ENCODE measurements at places on chromosomes 3 and 15. TPM values are rescaled to one million over a fixed set of nuclear protein-coding genes. Genes with fewer than 3 reads are reported as not detected.

The CCR3 gene
- total RNA-seq, result not detected

The RAD51 gene
- 2.0 TPM for total RNA-seq

The RGMA gene
- total RNA-seq, result 35.2 TPM

The CATSPER2 gene
- total RNA-seq, result 0.54 TPM

The FAM43A gene
- total RNA-seq, result 15.7 TPM

The RARB gene
- 17.5 TPM for total RNA-seq

- DNase-seq, result no peak
These were observed 25.0 kb downstream of the DPH3 start for GRCh38 chr3:16239780-16240179.

DNA sequence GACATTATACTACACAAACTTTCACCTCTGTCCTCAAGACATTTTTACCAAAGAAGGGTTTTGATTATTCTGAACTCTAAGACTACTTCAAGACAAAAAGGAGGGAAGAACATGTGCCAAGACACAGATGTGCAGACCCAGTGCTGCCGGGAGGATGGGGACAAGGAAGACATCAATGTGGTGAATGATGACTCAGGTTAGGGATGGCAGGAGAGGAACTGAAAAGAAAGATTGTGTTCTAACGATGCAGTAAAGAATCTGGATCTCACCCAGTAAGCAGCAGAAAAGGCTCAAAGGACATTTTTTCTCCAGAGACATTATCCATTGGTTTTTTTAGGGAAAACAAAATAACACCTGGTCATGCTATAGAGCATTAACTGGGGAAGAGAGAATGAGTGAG is 449.9 kb upstream of the NR2F2 start:
- no peak for DNase-seq

- DNase-seq, result no peak
These were observed 26.6 kb downstream of the IDH2 start for GRCh38 chr15:90075420-90076289.

DNA sequence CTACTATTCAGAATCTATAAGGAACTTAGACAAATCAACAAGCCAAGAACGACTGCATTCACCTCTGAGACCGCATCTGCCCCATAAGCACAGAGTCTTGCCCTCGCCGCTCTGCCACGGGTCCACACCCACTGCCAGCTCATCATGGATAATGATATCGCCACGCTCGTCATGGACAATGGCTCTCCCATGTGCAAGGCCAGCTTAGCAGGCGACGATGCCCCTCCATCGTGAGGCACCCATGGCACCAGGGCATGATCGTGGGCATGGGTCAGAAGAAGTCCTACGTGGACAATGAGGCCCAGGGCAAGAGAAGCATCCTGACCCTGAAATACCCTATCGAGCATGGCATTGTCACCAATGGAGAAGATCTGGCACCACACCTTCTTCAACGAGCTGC is 92.1 kb upstream of the FXR1 start:
- DNase-seq, result no peak

DNA sequence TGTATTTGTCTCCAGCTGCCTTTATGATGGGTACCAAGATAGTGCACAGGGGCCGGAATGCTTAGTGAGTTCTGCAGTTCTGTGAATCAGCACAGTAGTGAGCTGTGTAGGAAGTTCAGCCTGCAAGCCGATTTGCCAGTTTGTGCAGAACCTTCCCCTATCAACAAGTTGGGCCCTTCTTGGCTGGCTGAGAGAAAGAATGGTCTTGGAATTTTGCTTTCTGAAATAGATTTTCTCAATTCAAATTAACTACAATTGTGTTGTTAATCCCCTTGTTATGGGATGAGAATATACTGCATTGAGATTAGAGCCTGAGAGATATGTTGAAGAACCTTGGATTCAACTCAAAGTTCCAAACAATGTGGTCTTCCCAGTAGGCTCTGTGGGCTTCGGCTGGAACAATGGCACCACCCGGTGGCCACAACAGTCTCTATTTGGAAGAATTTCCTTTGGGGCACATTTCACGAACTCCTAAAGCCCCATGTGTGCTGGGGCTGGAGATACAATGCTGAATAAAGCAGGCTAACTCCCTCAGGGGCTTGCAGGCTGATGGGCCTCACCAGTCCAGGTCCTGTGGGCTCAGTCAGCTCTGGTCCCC is 59.1 kb downstream of the TRIM42 start:
- no peak for DNase-seq

GRCh38 chr3:177652556-177653291 is 455.4 kb upstream of the TBL1XR1 start:
- no peak for DNase-seq

DNA sequence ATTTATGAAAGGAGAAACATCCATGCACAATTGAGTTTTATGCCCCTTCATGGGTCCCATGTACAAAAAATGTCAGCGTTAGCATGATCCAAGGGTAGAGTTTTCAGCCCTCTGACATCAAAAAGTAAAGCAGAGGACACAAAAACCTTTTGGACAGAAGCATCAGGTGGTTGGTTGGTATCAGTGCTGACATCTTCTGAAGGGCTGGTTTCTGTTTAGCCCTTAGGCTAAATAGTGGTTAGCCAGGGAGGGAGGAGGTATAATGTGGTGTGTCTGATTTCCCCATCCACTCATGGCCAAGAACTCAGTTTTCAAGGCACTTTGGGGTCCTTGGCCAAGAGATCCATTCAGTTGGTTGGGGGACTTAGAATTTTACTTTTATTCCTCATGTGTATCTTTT is 16.5 kb downstream of the CCDC66 start:
- no peak for DNase-seq

GRCh38 chr3:33184863-33185262 is 33.7 kb downstream of the SUSD5 start:
- no peak for DNase-seq

GRCh38 chr3:48155122-48155521 is 33.1 kb downstream of the CDC25A start:
- DNase-seq, result no peak

DNA sequence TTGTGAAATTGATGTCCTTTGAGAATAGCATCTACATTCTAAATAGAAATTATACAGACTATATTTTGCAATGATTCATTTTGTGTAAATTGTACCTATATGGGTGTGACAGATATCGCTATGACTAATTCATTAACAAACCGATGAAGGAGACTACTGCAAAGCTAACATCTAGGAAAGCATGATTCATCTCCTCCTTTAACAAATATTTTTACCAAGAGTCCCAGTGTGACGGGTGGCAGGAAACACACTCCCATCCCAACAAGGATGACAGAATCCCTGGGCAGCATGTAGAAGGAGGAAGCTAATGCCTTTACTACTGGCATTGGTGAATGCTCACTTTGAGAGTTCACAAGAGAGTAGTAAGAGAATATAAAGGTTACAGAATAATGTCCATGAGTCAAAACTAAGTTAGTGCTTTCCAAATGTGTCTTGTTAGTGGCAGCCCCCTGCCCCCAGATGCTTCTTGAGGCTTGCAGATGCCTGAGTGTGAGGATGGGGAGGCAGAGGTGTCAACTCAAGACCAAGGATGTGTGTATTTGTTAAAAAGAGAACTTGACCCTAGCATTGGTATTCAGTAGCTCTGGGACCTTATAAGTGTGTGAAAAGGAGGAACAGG is 180.6 kb downstream of the FMN1 start:
- no peak for DNase-seq

- no peak for DNase-seq
These were observed 172.6 kb upstream of the CNTN3 start for GRCh38 chr3:74787011-74787410.

- no peak for DNase-seq
These were observed 10.0 kb upstream of the CRTC3 start for GRCh38 chr15:90519688-90520087.

DNA sequence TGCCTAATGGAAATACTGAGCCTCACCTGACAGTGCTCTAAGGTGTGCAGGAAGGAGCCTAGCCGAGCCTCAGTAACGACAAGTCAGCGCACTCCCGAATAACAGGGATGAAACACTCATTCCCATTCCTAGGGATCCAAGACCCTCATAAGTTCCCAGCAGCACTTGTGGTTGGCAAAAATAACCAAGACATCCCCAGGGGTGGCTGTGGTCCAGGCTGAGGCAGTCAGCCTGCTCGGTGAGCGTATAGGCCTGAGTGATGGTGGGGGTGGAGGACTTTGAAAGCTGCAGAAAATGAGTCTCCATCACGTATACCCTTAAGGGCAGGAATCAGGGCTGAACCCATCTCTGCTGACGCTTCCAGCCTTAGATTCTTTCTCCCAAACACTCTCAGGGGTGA is 120.1 kb downstream of the SMAD6 start:
- DNase-seq, result no peak

GRCh38 chr3:32354362-32354778 is 37.3 kb upstream of the CMTM7 start:
- no peak for DNase-seq

DNA sequence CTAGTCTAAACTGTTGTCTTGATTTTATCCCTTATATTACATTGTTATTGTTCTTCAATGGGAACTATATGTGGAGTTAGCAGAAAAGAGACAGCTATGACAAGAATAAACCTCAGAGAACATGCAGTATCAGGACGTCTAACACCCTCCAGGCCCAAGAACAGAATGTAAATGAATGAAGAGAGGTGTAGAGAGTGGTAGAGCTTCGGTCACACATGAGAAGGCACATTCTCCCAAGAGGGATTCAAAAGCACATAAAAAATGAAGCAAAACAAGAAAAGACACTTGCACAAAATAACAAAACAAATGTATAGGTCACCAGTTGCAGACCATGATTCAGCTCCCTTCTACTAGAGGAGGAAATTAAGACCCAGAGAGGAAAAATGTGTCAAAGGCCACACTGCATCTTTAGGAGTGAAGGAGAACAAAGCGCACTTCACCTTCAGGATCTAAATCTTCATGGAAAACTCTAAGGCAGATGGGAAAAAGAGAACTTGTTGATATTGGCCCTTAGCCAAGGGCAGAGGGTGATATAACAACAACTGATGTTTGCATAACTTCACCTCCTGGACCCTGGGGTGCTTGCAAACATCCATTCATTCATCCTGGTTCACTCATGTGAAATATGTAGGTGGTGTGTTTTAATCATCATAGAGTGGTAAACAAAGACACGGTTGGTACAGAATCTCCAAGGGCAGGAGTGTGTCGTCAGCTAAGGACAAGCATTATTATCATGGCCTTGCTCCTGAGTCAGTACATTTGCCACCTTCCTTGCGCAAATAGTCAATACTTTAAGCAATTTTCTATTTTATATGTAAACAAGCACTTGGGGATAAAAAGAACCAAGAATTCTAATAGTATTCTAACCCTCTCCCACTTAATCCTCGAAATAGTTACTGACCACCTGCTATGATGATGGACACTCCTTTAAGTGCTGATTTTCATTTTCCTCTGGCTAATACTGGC is 8.8 kb downstream of the NEK10 start:
- no peak for DNase-seq

GRCh38 chr3:197269024-197269423 is 29.4 kb downstream of the DLG1 start:
- no peak for DNase-seq

DNA sequence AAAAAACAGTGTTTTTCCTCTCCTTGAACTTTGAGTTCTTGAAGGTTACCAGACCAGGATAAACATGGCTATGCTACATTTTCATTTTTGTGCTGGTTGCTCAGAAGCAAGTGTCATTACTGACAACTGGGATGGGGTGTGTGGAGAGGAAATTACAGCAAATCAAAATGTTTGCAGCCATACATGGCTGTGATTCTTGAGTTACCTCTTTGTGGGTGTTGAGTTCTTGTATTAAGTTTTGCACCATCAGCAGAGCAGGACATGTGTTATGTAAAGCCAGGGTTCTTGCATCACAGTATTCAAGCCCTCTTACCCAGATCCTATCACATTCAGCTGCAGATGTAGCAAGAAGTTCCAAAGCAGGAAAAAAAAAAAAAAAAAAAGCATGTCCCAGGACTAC is 53.9 kb upstream of the ATOSA start:
- no peak for DNase-seq

DNA sequence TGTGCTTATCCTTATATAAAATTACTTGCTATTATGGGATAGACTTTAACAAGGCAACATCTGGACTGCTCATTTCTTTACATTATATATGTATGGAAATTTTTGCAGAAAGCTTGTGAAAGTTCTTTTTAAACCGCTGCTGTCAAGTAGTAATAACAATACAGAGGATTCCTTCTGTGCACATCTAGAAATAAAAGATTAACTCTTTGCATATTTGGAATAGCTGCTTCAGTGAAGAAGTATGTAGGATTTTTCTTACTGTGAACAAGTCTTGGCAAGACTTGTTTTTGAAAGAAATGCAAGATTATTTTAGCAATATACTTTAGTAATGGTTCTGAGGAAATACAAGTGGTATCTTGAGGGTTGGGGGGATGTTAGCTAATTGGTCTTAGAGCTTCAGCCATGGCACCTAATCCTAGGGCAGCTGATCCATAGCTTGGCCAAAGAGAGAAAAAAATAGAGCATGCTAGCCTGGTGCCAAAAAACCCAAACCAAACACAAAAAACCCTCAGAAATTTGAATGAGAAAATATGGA is 4.3 kb downstream of the PRKCI start:
- no peak for DNase-seq

Measured in Right ventricle myocardium inferior (tissue), 1 donor.